ENCODE measurements at places on chromosomes 2 and 18.

- DNase-seq: no peak
Measured at GRCh38 chr18:8695932-8696517, 9.3 kb upstream of the MTCL1 start.

DNA sequence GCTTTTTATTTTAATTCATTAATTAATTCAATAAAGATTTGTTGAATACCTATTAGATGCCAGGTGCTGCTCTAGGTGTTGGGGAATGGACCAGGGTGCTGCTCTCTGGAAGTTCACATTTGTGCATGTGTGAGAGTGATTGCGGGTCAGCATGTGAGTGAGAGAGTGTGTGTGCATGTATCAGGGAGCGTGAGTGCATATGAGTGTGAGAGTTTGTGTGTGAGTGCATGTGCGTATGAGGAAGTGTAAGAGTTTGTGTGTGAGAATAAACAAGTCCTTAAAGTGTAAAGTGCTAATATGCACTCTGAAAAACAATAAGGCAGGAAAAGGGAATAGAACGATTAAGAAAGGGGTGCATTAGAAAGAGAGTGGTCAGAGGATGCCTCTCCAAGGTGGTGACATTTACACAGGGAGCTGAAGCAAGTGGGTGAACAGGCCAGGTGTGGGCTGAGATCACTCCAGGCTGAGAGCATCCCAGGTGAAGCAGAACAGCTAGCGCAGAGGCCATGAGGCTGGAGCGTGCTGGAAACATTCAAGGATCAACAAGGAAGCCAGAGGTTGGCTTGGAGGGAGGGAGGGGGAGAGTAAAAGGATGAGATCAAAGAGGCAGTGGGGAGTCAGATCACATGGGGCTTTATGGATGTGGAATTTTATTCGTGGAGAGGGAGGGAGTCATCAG lies 50.5 kb upstream of the SLC1A4 start:
- DNase-seq: no peak

GRCh38 chr2:95069465-95069864 lies 44.0 kb downstream of the MAL start:
- DNase-seq: no peak

DNA sequence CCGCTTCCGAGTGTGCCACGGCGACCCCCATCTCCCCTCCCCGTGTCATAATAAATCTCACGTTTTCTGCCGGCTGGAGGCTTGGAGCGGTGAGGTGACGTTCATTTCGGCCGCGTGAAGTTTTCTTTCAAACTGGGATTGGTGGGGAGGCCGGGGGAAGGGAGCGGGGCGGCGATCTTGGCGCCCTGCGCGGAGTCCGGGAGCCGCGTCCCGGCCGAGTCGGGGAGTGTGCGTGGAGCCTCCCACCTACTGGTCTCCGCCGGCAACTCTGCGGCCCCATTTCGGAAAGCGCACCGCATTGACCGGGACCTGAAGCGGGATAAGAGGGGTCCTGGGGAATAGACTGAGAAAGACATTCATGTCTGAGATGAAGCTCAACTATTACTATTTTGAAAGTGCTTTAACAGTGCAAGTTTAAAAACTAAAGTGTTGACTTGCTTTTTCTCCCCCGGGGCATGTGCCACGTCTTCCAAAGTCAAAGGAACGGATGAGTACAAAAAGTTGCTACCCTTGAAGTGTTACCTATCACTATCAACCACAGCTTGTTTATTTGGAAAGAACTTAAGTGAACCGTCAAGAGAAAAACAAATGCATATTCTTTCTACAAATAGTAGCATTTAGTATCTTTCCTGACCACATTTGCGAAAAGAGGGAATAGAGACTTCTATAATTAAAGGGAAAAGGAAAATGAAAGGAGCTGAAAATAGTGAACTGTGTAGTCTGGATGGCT lies 818 bp upstream of the IKZF2 start:
- DNase-seq: peak; percentile 30

DNA sequence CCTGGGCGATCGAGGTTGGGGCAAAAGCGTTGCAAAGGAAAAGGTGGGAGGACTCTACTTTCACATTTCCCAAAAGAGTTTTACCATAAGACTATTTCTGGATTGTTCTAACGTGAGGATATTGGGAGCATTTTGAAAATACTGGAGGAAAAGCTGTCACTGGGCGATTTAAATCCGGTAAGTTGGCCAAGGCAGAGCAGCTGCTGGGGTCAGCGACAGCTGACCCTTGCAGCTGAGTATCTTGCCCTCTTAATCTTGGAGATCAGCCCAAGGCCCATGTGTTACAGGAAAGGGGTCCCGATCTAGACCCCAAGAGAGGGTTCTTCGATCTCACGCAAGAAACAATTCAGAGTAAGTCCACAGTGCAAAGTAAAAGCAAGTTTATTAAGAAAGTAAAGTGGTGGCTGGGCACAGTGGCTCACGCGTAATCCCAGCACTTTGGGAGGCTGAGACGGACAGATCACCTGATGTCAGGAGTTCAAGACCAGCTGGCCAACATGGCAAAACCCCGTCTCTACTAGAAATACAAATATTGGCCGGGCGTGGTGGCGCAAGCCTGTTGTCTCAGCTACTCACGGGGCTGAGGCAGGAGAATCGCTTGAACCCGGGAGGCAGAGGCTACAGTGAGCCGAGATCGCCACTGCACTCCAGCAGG lies 964 bp upstream of the ST3GAL5 start:
- DNase-seq: no peak

DNA sequence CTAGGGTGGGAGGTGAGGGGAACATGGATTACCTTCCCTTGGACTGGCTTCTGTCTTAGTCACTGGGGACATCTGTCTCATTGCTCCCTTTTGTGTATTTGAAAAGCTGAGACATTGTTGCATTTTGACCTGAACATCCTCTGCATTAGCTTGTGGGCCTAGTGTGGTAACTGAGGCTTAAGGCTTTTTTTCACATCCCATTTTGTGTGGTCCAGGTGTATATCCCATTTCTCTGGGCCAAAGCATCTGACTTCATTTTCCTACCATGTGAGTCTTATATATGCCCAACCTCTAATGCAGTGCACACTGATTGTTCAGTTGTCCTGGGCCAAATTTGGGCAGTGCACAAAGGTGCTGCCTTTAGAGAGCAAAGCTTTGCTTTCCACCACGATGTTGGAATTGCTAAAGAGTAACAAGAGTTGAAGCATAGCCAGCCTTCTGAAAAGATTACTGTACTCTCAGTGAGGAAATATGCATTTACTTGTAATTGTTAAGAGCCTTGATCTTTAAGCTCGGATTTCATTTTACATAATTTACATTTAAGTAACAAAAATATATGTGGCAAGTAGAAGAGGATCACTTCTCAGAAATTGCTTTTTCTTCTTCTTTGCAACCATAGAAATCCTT lies 13.3 kb downstream of the PRKCE start:
- DNase-seq: no peak

DNA sequence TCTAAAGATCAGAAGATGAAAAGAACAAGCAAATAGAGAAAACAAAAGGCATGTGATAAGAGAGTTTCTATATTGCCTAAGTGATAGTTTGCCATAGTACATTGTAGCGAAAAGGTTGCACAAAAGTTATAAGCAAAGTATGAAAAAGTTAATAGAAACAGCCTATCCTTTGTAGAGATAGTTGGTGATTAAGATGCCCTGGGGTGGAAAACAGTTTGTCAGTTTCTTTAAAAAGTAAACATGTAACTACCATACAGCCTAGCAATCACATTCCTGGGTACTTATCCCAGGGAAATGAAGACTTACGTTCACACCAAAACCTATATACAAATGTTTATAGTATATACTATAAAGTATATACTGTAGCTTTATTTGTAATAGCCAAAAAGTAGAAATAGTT lies 16.9 kb upstream of the DAPL1 start:
- no peak for DNase-seq

DNA sequence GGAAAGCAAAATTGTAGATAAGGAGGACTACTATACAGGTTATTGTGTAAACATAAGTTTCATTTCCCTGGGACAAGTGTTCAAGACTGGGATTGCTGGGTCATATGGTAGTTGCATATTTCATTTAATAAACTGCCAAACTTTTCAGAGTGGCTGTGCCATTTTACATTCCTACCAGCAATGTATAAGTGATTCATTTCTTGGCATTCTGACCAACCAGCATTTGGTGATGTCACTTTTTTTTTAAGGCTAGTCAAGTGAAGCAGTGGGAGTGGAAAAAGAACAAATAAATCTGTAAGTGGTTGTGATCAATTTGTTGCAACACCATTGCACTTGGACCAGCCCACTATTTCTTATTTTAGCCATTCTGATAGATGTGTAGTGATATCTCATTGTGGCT lies 5.2 kb upstream of the CHCHD5 start:
- no peak for DNase-seq

DNA sequence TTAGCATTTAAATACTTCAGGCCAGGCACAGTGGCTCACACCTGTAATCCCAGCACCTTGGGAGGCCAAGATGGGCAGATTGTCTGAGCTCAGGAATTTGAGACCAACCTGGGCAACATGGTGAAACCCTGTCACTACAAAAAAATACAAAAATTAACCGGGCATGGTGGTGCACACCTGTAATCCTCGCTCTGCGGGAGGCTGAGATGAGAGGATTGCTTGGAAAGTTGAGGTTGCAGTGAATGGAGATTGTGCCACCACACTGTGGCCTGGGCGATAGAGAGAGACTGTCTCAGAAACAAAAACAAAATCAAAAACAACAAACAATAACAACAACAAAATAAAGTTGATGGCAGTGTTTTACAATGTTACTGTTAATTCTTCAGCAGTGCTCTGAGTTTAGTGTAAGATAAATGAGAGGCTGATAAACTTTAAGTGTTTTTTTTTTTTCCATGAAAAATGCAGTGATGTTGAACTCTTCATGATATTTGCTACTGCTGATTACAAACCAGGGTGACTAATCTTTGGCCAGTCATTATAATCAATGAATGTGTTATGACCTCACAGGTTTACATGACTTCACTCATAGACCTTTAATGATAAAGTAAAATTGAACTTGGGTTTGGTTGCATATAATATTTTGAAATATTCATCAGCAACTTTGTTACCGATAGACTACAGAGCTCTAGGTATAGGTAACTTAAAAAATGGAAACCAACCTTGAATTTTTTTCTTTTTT lies 2.5 kb downstream of the ITGAV start:
- DNase-seq: no peak

GRCh38 chr18:45602926-45603325 lies 12.3 kb upstream of the SLC14A2 start:
- DNase-seq: no peak

- no peak for DNase-seq
Measured at GRCh38 chr2:9991829-9992273, 40.4 kb downstream of the GRHL1 start.

DNA sequence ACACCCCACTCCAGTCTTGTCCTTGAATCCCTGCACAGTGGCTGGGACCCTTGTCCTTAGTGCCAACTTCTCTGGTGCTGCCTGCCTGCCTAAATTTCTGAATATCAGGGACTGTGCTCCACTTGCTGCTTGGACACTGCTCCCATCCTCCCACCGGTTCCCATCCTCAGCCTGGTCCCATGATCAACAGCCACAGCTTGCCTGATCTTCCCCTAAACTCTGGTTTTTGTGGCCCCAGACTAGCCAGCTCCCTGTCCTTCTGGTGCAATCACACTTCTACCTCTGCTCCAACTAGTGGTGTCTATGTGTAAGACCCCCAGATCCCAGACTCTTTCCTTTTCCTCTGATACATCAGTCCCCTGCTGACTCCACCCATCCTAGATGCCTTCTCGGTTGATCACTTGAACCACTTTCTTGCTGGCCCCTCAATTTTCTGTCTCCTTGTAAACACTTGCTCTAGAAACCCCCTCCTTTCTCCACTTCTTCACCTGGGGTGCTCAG lies 37.2 kb upstream of the POLE4 start:
- DNase-seq: no peak

DNA sequence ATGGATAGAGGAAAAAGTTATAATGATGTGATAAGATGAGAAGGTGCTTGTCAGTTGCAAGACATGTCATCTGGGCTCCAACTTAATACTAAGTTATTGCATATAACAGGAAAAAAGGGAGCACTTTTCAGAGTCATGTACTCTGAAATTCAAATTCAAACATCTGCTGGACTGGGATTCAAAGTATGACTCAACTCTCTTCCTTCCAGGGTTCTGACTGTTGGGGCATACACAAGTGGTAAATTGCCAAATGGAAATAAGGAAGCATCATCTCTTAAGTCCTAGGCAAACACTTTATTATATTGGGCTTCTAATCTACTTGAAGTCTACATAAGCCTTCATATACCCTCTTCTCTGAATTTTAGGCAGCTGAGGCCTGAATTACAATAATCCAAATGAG lies 44.9 kb downstream of the ZBTB14 start:
- DNase-seq: no peak

- peak; percentile 59 for DNase-seq
Measured at GRCh38 chr2:165794536-165794928, 485 bp upstream of the GALNT3 start.

DNA sequence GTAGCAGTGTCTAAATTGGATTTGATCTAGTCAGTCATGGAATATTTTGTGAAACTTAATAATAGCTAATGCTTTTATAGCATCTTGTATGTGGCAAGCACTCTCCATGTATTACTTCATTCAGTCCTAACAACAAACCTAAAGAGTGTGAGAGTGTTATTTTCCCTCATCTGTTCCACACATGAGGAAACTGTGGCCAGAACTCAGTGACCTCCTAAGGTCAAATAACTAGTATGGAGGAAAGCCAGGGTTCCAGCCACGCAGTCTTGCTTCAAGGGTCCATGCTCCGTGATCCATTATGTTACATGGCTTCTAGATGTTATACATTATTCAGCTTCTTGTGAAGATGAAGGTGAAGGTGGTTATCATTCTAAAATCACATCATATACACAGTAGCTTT lies 45.5 kb downstream of the TWSG1 start:
- DNase-seq: no peak

- DNase-seq: no peak
Measured at GRCh38 chr2:29267720-29268119, 152.5 kb downstream of the CLIP4 start.

DNA sequence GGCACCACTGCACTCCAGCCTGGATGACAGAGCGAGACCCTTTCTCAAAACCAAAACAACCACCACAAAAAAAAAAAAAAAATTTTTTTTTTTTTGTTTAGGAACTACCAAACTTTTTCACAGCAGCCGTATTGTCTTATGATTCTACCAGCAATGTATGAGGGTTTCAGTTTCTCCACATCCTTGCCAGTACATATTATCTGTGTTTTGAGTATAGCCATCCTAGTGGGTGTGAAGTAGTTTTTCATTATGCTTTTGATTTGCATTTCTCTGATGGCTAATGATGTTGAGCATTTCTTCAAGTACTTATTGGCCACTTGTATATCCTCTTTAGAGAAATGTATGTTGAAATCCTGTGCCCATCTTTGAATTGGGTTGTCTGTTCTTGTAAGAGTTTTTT lies 51.7 kb downstream of the COX7A2L start:
- no peak for DNase-seq

- DNase-seq: no peak
Measured at GRCh38 chr2:129056959-129057317, 738.3 kb upstream of the HS6ST1 start.

DNA sequence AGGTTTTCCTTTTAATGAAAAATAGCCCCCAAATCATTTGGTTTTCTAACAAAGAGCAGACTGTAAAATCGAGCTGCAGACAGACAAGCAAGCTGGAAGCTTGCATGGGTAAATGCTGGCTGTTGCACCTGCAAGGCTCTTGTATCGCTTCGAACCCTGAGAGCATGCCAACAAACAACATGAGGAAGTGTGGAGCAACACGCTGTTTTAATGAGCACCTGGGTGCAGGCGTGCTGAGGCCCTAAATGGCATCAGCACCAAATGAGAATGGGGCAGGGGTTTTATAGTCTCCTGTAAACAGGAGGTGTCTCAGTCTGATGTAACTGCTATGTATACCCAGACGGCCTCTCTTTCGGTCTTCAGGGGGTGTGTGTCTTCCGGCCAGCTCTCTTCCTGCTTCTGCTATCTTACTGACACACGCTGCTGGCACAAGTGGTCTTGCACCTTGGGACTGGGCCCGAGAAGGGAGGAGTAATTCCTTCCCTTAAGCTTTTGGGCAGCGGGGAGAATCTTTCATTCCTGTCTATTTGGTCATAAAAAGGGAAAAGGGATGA lies 31.9 kb upstream of the CDH2 start:
- no peak for DNase-seq
